ENCODE measurements at places on chromosomes 6 and 20.

- no peak for DNase-seq
These were observed 211.1 kb upstream of the LRFN2 start for GRCh38 chr6:40798069-40798770.

- no peak for DNase-seq
These were observed 52.1 kb downstream of the CBLN4 start for GRCh38 chr20:55953201-55953600.

GRCh38 chr6:20092071-20092566 is 120.2 kb downstream of the MBOAT1 start:
- DNase-seq: no peak

DNA sequence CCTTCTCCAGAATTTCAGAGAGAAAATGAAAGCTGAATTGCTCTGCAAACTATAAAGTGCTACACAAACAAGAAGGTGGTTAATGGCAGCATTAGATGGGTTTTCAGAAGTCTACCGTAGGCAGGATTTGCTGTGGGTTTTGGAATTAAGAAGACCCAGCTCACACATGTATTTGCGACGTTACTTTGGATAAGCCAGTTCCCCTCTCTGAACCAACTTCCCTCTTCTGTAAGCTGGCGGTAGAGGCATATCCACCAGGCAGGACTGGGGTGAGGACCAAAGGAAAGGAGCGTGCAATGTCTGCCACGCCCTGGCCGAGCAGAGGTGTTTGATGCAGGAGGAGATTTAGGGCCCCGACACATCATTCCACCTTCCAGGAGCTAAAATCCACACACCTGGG is 6.9 kb downstream of the RSPO4 start:
- no peak for DNase-seq
